ENCODE measurements at places on chromosomes 2 and 18.
A peak's percentile ranks its signal among the peaks of the same experiment; 100 is the strongest.

DNA sequence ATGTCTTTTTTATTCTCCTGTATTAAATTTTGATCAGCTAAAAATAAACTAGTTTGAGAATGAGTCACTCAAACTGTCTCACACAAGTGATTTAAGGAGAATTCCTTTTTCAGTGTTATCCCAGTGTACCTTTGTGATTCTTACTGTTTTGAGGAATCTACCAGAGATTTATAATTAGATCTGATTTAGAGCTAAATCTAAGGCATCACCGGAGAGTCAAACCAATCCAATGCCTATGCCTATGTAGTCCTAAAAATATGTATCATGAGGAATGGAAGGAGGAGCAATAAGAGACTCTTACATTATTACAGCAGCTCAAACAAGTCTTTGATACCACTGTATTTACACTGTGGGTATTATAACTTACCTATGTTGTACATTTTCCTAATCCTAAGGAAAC lies 63.4 kb upstream of the CYP20A1 start:
- DNase-seq = no peak

DNA sequence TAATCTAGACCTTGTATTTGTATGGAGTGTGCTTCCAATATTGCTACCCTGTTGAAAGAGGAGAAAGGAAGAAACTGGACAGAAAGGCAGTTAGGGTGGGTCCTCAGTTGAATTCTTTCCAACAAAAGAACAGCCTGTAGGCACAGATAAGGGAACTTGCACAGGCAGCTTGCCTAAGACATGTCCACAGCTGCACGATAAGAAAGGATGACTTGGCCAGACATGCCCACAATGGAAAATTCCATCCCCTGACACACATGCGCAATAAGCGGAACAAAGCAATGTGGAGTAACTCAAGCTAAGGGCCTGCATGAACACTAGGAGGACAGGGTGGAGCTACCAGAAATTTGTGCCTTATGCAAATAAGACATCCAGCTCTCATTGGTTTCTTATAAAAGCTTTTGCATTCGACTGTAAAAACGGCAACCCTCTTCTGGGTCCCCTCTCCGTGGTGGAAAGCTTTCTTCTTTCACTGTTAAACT lies 1084.7 kb upstream of the NXPH2 start:
- DNase-seq = no peak

DNA sequence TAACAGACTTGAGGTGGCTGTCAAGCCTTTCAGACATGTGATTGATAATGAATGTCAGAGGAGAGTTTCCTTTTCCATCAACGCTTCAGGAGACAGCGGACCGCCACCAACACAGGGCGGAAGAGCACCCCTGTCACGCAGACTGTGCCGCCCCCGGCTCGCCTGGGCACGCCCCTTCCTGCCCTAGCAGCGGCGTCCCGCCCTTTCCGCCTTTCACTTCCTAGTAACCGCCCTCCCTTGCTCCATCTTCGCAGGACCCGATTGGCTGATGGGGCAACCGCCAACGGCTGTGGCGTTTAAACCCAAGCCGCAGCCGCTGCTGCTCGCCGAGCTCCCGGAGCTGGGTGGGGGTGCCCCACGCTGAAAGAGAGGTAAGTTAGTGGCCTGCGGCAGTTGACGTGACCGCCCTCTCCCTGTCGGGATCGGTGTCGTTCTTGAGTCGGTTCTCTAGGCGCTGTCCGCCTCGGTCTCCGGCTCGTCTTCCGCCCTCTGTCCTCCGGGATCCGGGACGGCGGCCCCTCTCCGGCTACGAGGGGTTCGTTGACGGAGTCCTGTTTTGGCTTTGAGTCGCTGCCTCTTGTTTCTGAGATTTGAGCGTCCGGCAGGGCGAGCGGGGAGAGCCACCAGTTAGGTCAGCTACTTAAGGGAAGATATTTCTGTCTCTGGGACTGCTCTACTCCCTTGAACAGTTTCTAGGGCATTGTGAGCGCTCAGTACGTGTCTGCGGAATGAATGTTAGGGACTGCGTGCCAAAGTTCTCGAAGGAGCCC lies at the start of gene SGO2:
Gene SGO2 (plus strand): TSS at position 326 of the 770 bp plus-strand sequence. CDS start 6,769 bp downstream, outside the sequence.
- peak; percentile 94 for DNase-seq

DNA sequence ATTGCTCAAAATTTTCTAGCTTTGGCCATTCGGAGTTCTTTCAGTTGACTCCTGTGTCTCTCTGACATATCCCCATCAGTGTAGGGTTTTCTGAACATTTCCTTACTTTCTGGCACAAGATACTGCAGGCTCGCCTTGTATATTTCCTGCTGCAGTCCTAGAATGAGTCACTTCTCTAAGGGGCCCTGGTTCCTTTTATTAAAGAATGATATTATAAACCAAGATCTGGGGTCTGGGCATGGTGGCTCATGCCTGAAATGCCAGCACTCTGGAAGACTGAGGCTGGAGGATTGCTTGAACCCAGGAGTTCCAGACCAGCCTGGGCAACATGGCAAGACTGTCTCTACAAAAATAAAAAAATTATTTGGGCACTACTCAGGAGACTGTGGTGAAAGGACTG lies 3.0 kb upstream of the RPL37A start:
- DNase-seq = no peak

DNA sequence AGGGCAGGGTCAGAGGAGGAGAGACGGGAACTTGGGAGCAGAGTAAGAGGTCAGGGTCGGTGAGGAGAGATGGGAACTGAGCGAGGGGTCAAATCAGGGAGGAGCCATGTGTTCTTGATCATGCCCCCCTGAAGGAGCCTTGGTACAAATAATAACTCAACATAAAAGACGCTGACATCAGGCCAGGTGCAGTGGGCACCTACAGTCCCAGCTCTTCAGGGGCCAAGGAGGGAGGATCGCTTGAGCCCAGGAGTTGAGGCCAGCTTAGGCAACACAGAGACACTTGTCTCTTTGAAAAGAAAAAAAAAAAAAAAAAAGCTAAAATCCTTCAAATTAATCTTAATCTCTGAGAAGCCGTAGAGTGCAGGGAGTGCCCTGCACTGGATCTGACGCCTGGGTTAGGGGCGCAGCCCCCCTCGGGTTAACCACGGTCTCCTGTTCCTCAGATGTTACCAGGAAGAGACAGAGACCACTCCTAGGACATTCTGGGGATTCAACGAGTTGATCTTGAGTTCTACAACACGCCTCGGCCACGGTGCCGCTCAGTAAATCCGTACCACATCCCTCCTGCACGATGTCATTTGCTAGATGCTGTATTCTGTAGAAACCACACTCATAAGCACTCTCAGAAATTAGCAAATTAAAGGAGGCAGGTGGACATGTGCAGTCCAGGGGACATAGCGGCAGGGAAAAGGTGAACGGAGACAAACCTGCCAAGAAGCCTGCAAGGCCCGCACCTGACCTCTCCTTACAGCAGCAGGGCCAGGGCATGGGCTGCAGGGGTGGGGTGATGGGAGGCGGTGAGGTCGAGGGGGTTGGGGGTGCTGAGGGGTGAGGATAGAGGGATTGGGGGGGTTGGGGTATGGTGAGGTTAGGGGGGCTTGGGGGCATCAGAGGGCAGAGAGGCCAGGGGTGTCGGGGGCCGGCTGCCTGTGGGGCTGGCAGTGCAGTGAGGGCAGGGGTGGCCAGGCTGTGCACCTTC lies 29.2 kb downstream of the SLC66A2 start:
- DNase-seq = no peak

GRCh38 chr18:11902522-11903292 lies 5.4 kb downstream of the MPPE1 start:
- no peak for DNase-seq

DNA sequence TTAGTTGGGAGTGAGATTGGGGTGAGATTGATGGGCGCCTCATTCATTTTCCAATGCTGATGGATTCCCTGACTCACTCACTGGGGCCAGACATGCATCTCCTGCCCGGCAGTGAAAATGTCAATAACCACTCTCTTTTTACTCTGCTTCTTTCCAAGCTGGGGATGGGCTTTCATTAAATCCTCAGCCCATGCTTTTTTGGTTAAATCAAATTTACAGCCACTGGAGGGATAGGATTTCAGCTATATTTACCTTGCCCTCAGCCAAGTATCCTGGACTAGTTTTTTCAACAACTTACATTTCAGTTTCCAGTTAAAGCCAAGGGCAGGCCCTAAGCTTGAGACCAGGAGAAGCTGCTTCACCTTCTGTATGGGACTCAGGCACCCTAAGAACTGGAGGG lies 162.8 kb downstream of the TSN start:
- no peak for DNase-seq

DNA sequence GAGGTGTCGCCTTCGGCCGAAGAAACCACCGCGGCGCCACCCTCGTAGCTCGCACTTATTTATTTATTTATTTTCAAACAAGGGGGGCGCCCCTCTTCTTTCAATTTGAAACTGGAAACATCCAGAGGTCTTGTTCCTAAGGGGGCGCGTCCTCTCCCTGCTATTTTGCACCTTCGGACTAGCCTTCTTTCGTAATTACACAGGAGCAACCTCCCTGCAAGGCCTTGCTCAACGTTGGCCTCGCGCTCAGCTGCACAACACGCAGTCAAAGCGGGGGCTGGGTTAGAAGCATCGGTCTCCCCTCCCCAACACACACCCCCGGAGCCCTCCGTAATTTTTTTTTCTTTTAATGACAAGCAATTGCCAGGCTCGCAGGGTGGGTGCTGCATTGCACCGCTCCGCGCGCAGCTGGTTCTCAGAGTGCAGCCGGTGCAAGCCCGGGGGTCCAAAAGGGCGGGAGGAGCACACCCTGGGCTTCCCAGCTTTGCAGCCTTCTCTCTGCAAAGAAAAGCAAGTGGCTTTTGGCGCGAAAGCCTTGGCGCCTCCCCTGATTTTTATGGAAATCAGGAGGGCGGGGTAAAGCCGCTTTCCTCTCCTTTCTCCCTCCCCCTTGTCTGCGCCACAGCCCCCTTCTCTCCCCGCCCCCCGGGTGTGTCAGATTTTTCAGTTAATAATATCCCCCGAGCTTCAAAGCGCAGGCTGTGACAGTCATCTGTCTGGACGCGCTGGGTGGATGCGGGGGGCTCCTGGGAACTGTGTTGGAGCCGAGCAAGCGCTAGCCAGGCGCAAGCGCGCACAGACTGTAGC lies at the start of gene MYCN:
Gene MYCN (plus strand): TSS at position 697 of the 807 bp plus-strand sequence. CDS start 1,515 bp downstream, outside the sequence.
- peak; percentile 75 for DNase-seq

DNA sequence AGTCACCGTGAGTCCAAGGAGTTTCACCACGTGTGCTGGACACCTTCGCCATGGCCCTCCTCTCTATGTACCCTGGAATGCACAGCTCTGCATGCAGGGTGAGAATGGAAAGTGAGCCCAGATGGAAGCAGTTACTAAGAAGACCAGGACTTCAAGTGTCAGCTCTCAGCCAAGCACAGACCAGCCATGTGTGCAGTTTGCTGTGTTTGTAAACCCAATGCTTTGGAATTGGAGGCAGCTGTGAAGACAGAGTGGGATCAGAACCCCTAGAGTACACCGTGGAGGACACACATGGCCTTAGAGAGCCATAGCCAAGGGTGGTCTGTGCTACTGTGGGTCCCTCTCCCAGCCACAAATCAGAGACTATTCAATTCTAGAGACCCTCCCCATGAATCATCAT lies 655.5 kb upstream of the ID2 start:
- no peak for DNase-seq

GRCh38 chr2:44470151-44470550 lies 108.4 kb downstream of the CAMKMT start:
- no peak for DNase-seq

DNA sequence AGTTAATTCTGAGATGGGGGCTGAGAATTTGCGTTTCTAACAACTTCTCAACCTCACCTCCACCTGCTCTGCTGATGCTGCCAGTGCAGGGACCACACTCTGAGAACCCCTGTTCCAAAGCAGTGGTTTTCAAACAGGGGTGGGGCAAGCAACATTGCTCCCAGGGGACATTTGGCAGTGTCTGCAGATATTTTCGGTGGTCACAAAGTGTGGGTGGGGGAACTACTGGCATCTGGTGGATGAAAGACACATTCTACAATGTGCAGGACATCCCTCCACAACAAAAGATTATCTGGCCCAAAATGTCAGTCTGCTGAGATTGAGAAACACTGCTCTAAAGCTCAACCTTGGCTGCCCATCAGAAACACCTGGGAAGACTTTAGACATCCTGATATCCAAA lies 188.7 kb upstream of the SATB2 start:
- no peak for DNase-seq

DNA sequence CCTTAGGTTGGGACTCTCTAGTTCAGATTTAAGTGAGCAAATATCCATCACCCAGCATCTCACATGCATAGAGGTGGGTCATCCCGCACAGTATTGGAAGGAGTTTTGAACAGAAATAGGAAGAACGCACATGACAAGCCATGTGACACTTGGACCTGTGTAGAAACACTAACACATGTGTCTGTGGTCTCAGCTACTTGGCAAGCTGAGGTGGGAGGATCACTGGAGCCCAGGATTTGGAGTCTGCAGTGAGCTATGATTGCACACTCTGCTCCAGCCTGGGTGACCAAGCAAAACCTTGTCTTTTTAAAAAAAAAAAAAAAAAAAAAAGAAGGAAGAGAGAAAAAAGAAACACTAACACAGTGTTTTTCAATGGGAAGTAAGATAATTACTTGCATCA lies 5.4 kb upstream of the MTCL1 start:
- no peak for DNase-seq

DNA sequence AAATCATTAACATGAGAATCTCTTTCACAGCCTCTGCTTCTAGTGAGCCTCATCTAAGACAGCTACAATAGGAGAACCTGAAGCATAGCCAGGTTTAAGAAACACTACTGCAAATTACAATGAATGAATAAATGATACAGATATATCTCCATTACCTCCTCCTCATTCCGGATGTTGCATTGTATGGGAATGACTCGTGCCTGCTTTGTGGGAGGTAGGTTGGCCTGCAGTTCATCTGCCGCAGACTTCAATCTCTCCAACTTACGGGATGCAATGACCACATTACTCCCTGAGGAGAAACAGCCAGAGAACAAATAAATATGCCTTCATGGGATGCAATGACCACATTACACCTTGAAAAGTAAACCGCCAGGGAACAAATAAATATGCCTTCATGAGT lies 15.4 kb downstream of the PECR start:
- DNase-seq = no peak

DNA sequence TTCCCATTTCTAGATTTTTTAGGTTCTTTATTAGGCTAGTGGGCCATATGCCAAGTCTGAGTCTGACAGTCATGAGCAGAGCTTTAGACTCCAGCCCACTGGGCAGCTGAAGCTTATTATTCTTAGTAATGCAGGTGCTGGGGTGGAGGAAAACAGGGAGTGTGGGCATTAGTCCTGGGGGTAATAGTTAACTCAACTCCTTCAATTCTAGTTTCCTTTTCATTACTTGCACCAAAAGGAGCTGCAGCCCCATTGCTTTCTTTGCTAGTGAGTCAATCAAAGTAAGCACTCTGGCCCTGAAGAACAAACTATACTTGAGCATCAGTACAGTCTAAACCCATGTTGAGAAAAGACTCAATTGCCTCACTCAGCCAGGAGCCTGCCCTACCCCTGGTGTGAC lies 35.5 kb downstream of the ICOS start:
- DNase-seq = no peak

- DNase-seq = no peak
These were observed 148.6 kb downstream of the NCK2 start for GRCh38 chr2:105893011-105893995.

Measured in substantia nigra (tissue), 51 donors.